Activated CD4-positive, alpha-beta T cell treated with anti-CD3 and anti-CD28 coated beads, Interleukin-2, amount 10 ng/mL, durations not matched to agents 24 days and 14 days (primary cell): ENCODE measurements at places on chromosomes 3 and 15. TPM values are rescaled to one million over a fixed set of nuclear protein-coding genes. Genes with fewer than 3 reads are reported as not detected.

- no peak overlapping the region for H3K27ac ChIP-seq
- no peak for DNase-seq
- no peak overlapping the region for H3K4me3 ChIP-seq
- H3K27me3 ChIP-seq = no peaks in the 10 kb centered on the region
Observed at GRCh38 chr15:26759986-26760385, 12.9 kb downstream of the GABRB3 start.

DNA sequence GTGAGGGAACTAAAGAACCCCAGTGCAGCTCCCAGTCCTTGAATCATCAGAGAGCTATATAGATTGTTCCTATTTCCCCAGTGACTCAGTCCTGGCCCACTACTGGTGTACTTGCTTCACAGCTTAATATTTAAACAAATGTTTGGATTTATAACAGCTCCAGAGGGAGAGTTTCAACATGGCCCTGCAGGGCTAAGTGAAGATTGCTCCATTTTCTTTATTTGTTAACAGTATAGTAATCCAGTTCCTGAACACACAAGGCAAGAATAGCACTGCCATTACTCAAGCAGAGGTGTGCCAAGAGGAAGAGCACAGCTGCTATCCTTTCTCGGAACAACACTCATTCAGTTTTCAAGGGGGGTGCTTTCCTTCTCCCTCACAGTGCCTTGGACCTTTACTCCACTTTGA is 6.5 kb downstream of the SQOR start:
- H3K27ac ChIP-seq = peak overlapping the region; percentile 40
- peaks cover 77% of the 10 kb centered on the region for H3K4me1 ChIP-seq
- H3K36me3 ChIP-seq = peaks cover 58% of the 10 kb centered on the region
- H3K4me3 ChIP-seq = no peak overlapping the region
- no peaks in the 10 kb centered on the region for H3K27me3 ChIP-seq

The CLSTN2 gene
- not detected in 2 replicates for total RNA-seq

The RTP1 gene
- not detected in 2 replicates for total RNA-seq

- H3K36me3 ChIP-seq = no peaks in the 10 kb centered on the region
- no peaks in the 10 kb centered on the region for H3K27me3 ChIP-seq
- H3K4me3 ChIP-seq = no peak overlapping the region
- DNase-seq = no peak
Observed at GRCh38 chr3:7562892-7563291, 702.0 kb downstream of the GRM7 start.

The ARRDC4 gene
- 1.0 and 1.1 TPM in 2 replicates for total RNA-seq

- H3K27me3 ChIP-seq = peaks cover 20% of the 10 kb centered on the region
- no peaks in the 10 kb centered on the region for H3K4me1 ChIP-seq
- H3K36me3 ChIP-seq = no peaks in the 10 kb centered on the region
Observed at GRCh38 chr3:150912501-150912900, 7.3 kb upstream of the MINDY4B start.

GRCh38 chr3:23877329-23877980 is 39.3 kb downstream of the NKIRAS1 start:
- H3K4me3 ChIP-seq = no peak overlapping the region
- no peak overlapping the region for H3K27ac ChIP-seq
- DNase-seq = no peak
- no peaks in the 10 kb centered on the region for H3K27me3 ChIP-seq
- peaks cover 7% of the 10 kb centered on the region for H3K36me3 ChIP-seq

The ARGFX gene
- not detected in 2 replicates for total RNA-seq

- no peak overlapping the region for H3K27ac ChIP-seq
- no peaks in the 10 kb centered on the region for H3K4me1 ChIP-seq
- no peaks in the 10 kb centered on the region for H3K36me3 ChIP-seq
Observed at GRCh38 chr3:147807776-147808175, 398.6 kb downstream of the ZIC1 start.

DNA sequence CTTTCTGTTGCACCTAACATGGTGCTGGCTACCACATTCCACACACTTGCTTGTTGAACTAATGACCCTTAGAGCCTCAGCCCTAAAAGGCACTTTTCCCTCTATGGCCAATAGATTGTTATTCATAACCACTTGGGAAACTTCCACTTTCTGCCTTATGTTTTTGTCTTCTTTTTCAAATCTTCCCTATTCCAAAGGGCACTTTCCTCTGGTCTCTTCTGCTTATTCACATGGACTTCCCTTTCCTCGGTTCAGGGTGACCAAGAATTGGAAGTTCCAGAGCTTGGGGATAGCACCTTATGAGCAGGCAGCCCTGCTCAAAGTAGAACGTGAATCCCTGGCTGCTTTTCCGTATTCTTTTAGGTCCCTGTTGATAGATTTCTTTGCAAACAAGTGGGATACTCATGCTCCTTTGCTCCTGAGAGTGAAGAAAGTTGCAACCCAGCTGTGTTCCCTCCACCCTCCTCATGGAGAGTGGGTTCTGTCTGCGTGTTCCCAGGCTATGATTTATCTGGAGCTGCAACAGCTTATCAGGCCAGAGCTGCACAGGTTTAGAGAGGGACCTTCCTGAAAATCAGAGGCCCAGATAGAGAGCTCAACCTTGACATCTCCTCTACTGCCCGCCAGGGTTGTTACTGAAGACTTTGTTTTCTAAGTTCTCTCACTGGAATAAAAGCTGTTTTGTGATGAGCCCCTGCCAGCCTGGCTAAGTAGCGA is 58.8 kb upstream of the MYZAP start:
- H3K36me3 ChIP-seq = no peaks in the 10 kb centered on the region
- no peak overlapping the region for H3K27ac ChIP-seq
- H3K4me3 ChIP-seq = no peak overlapping the region
- no peak for DNase-seq
- peaks cover 14% of the 10 kb centered on the region for H3K27me3 ChIP-seq
- H3K4me1 ChIP-seq = no peaks in the 10 kb centered on the region

GRCh38 chr3:22157848-22158247 is 406.8 kb upstream of the ZNF385D start:
- H3K4me1 ChIP-seq = no peaks in the 10 kb centered on the region
- H3K36me3 ChIP-seq = no peaks in the 10 kb centered on the region
- no peak overlapping the region for H3K27ac ChIP-seq
- H3K27me3 ChIP-seq = no peaks in the 10 kb centered on the region
- no peak for DNase-seq

The SI gene
- total RNA-seq = not detected in 2 replicates

The THUMPD3 gene
- total RNA-seq = 58.6 and 64.2 TPM in 2 replicates

DNA sequence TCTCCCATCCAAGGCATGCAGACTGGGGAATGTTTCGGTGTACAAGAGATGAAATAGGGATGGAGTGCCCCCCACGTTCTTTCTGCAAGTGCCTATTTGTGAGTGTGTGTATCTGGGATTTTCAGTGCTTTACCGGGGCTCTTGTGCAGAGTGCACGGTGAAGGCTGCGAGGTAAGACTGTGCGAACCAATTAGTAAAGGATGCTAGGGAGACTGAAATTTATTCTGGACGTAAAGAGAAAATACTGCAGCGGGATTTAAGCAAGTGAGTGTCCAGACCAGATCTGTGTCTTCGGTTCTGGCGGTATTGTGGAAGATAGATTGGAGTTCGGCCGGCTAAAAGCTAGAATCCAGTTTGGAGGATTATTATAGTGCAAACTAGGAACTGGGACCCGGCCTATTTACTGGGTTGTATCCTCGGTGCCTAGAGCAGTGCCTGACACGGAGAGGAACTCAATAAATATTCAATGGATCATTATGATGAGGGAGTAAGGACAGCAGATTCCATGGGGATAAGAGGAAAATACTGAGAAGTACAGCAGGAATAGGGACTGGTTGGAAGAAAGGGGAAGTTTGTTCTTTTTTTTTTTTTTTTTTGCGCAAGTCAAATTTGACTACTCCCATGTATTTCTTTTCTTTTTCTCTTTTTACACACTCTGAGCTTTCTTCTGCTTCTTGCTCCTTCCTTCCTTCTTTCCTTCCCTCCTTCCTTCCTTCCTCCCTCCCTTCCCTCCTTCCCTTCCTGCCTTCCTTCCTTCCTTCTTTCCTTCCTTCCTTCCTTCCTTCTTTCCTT is 580 bp upstream of the MAGEF1 start:
- H3K4me1 ChIP-seq = peaks cover 25% of the 10 kb centered on the region
- peaks cover 22% of the 10 kb centered on the region for H3K36me3 ChIP-seq
- peak overlapping the region; percentile 76 for H3K27ac ChIP-seq
- peak overlapping the region; percentile 94 for H3K4me3 ChIP-seq
- no peak for DNase-seq

The KLF15 gene
- total RNA-seq = 0.19 and 0.28 TPM in 2 replicates

The FAM107A gene
- not detected in 2 replicates for total RNA-seq

The PLXND1 gene
- total RNA-seq = 1.6 and 1.7 TPM in 2 replicates

The CLDN1 gene
- 0.33 and 0.52 TPM in 2 replicates for total RNA-seq

DNA sequence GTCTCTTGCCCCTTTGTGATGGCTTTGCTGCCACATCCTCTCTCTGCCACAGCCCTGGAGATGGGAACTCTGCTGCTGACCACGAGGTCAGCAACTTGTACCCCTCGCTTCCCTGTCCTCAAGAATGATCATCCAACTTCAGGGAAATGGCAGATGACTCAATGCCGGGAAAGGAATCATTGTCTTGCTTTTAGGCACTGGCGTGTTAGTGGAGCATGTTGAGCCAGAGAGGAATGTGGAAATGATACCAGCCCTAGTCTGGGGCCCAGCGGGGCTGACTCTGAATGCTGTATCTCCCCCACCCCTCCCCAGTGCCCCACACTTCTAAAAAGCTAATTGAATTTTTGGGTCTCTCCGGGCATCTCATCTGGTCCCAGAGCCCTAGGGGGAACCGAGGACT is 184.9 kb upstream of the BHLHE40 start:
- H3K4me3 ChIP-seq = no peak overlapping the region
- H3K36me3 ChIP-seq = peaks cover 85% of the 10 kb centered on the region
- H3K27ac ChIP-seq = no peak overlapping the region
- no peak for DNase-seq
- H3K4me1 ChIP-seq = no peaks in the 10 kb centered on the region

DNA sequence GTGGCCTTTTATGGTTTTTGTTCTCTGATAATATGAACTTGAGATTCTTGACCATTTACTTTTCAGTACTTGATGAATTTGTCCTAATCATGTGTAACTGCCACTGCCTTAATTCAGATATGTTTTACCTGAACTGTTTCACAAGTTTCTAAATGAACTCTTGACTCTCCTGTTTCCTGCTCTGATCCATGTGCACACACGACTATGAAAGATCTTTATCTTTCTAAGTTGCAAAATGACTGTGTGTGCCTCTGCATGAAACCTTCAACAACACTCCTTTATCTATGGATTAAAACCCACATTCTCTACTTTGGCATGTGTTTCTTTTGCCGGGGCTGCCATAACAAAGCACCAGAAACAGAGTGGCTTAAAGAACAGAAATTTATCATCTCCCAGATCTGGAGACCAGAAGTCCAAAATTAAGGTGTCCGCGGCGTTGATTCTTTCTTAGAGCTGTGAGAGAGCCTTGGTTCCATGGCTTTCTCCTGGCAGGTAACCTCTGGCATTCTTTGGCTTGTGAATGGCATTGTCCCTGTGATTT is 275.0 kb downstream of the ADAMTSL3 start:
- H3K27ac ChIP-seq = peak overlapping the region; percentile 88
- H3K4me1 ChIP-seq = peaks cover 19% of the 10 kb centered on the region
- H3K4me3 ChIP-seq = peak overlapping the region; percentile 58
- H3K36me3 ChIP-seq = peaks cover 2% of the 10 kb centered on the region

GRCh38 chr15:72835294-72835890 is 51.8 kb upstream of the ADPGK start:
- DNase-seq = no peak
- H3K27me3 ChIP-seq = peaks cover 28% of the 10 kb centered on the region
- H3K4me3 ChIP-seq = no peak overlapping the region
- H3K4me1 ChIP-seq = no peaks in the 10 kb centered on the region
- no peak overlapping the region for H3K27ac ChIP-seq

The CCDC80 gene
- total RNA-seq = not detected in 2 replicates

GRCh38 chr3:47022641-47023071 is 43.2 kb downstream of the NBEAL2 start:
- DNase-seq = no peak
- peaks cover 17% of the 10 kb centered on the region for H3K36me3 ChIP-seq
- H3K4me3 ChIP-seq = no peak overlapping the region
- no peaks in the 10 kb centered on the region for H3K27me3 ChIP-seq
- no peak overlapping the region for H3K27ac ChIP-seq

DNA sequence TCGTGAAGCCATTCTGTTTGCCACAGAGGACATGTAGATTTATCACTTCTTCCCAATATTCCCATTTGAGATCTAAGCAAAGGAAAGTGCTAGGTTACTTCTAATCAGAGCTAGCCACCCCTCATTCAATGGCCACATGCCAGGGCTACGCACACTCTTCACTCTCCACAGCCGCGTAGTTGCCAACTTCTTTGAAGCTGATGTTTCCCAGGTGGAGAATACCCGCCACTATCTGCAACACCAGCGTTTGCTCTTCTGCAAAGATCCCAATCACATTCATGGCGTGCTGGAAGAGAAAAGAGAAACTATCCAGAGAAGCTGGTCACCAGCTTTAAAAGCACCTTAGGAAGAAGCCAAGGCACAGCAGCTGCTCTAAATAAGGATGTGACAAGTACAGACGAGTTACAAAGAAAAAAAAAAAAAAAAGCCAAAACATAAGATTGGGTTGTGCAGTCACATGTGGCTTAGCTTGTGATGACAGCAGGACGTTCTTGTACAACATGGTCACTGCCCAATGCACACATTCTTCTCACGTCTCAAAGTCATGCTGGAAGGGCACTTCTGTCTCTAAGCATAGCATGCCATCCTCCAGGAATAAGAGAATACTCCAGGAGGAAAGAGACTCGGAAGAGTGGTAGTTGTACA is 16.4 kb downstream of the LDHAL6B start:
- peaks cover 33% of the 10 kb centered on the region for H3K36me3 ChIP-seq
- no peak overlapping the region for H3K4me3 ChIP-seq
- H3K27ac ChIP-seq = no peak overlapping the region
- H3K27me3 ChIP-seq = no peaks in the 10 kb centered on the region

- no peaks in the 10 kb centered on the region for H3K36me3 ChIP-seq
- no peaks in the 10 kb centered on the region for H3K4me1 ChIP-seq
- H3K4me3 ChIP-seq = no peak overlapping the region
- no peak overlapping the region for H3K27ac ChIP-seq
- DNase-seq = no peak
- H3K27me3 ChIP-seq = peaks cover 15% of the 10 kb centered on the region
Observed at GRCh38 chr15:32933236-32933635, 215.4 kb downstream of the GREM1 start.

DNA sequence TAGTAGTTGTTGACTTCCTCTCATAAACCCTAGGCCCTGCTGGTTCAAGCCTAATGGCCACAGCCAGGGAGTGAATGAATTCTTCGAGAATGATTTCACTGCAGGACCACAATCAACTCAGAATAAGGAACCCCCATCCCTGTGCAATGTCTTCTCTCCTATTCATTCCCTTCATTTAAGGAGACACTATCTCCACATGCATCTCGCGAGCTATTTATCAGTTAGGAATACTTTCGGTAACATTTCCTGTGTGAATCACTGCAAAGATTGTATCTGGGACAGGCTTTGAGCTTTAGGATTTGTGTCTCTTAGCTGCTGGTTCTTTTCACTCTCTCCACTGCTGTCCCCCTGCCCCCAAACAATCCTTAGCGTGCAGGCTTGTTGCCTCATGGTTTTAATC is 94.4 kb downstream of the MYLK start:
- no peaks in the 10 kb centered on the region for H3K36me3 ChIP-seq
- H3K27ac ChIP-seq = no peak overlapping the region
- DNase-seq = no peak
- H3K4me3 ChIP-seq = no peak overlapping the region

GRCh38 chr3:65096110-65096745 is 408.4 kb upstream of the ADAMTS9 start:
- no peak overlapping the region for H3K27ac ChIP-seq
- H3K27me3 ChIP-seq = no peaks in the 10 kb centered on the region
- no peaks in the 10 kb centered on the region for H3K36me3 ChIP-seq
